ENCODE measurements at places on chromosomes 11 and 22. TPM values are rescaled to one million over a fixed set of nuclear protein-coding genes. Genes with fewer than 3 reads are reported as not detected.

The OVCH2 gene
- not detected for total RNA-seq

The ABTB2 gene
- 0.23 TPM for total RNA-seq

The OR6A2 gene
- total RNA-seq: 0.17 TPM

The EI24 gene
- 122 TPM for total RNA-seq

DNA sequence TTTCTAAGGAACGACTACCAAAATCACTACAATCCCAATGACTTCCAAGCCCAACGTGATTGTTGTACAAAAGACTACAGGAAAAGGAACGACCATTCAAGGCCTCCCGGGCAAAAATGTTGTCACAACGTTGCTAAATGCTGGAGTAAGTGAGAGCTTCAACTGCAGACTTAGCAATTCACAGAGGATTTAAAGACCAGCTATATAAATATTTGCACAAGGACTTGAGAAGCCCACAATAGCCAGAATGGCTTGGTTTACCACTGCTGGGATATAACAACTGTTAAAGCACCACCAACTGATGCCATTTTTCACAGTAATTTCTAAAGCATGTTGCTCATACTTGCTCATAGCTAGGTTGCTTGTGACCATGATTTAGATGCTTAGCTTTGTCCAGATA lies 78.3 kb downstream of the EMSY start:
- no peak for DNase-seq

DNA sequence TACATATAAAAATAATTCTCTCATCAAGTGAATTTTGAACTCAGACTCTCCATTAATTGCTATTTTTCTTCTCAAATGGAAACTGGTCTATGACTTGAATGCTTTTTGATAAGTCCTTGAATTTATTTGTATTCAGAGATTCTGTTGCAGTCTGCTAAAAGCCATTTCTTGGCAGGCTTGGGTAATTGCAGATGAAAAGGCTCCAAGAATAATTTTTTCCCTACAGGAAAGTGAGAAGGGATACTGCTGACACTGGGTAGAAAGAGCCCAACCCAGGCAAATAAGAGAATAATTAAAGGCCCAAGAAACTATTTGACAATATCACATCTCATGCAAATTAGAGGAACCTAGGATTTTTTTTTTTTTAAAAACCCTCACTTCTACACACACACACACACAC lies 246.5 kb upstream of the DDI1 start:
- no peak for DNase-seq
